Motor neuron (in vitro differentiated cells): ENCODE measurements at places on chromosomes 2 and 18. TPM values are rescaled to one million over a fixed set of nuclear protein-coding genes. Genes with fewer than 3 reads are reported as not detected.

The RAB6D gene
- 0.87 and 1.4 TPM in 2 replicates for total RNA-seq

The PRPF40A gene
- total RNA-seq, result 87.2 and 100 TPM in 2 replicates

The NBEAL1 gene
- total RNA-seq, result 9.0 and 12.8 TPM in 2 replicates

The CCDC93 gene
- 39.7 and 42.2 TPM in 2 replicates for total RNA-seq

The KCNG2 gene
- 0.17 and 0.27 TPM in 2 replicates for total RNA-seq

The HOXD12 gene
- total RNA-seq, result 0.13 TPM in 1 of 2 replicates, not detected in the other

The KCNJ13 gene
- total RNA-seq, result 5.6 and 5.7 TPM in 2 replicates

The SNTG2 gene
- total RNA-seq, result 1.2 and 1.3 TPM in 2 replicates

The ST6GAL2 gene
- 10.3 and 11.0 TPM in 2 replicates for total RNA-seq

- ATAC-seq, result no peak
Measured at GRCh38 chr2:126990605-126991532, 92.2 kb downstream of the TEX51 start.

DNA sequence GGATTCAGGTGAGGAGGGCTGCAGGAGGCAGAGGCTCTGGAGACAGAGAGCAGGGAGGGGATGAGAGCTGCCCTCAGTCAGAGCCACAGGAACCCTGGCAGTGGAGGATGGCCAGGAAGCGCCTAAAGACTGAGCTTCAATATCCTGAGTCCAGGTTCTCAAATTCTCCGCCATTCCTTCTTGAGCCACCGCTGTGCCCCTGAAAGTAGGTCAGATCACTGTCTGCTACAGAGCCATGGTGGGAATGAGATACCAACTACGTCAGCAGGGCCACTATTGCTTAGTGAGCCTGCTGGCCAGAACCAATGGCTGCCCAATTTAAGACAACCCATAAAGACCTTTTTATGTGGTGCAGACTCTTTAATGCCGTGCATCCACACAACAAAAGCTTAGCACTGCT, 155.5 kb downstream of the CTIF start:
- ATAC-seq, result no peak

DNA sequence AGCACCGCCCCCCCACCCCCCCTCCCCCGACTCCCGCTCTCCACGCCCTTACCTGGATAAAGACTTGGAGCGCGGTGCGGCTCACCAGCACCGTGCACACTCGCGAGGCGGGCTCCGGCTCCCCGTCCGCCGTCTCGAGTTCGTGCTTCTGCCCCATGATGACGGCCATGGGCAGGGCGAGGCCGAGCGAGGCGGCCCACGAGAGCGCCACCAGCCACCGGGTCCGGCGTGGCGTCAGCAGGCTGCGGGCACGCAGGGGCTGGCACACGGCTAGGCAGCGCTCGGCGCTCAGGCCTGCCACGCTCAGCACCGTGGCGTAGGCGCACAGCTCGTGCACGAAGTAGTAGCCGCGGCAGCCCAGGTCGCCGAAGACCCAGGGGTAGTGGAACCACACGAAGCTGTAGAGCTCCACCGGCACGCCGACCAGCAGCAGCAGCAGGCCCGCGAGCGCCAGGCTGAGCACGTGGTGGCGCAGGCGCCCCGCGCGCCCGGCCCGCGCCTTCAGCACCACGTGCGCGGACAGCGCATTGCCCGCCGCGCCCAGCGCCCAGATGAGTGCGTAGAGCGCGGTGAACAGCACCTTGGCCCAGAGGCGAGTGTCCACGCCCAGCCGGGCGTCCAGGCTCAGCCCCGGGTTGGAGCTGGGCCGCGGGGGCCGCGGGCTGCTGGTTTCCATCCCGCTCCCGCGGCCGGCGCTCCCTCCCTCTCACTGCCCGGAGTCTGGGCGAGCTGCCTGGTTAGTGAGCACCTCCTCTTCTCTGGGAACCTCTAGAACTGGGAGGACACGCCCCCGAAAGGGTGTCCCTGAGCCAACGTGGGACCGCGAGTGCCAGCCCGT, at the start of gene NTSR2:
NTSR2 (minus strand) TSS at position 742 of the 838 bp plus-strand sequence; CDS start at position 676, 66 bp downstream.
- ATAC-seq, result peak; percentile 97

DNA sequence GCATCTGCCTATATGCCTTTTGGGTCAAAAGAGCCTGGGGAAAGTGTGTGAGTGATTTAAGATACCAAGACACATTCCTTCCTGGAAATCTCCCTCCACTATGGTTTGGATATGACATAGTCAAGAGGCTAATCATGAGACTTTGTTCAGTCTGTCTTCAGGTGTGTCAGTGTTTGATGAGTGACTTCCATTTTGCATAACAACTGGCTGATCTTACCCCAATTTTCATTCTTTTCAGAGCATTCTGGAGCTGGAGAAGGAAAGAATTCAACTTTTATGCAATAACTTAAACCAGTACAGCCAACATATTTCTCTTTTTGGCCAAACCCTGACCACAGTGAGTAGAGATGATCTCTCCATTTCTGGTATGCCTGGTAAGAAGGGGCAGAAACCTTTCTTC, 39.4 kb downstream of the SPC25 start:
- no peak for ATAC-seq

DNA sequence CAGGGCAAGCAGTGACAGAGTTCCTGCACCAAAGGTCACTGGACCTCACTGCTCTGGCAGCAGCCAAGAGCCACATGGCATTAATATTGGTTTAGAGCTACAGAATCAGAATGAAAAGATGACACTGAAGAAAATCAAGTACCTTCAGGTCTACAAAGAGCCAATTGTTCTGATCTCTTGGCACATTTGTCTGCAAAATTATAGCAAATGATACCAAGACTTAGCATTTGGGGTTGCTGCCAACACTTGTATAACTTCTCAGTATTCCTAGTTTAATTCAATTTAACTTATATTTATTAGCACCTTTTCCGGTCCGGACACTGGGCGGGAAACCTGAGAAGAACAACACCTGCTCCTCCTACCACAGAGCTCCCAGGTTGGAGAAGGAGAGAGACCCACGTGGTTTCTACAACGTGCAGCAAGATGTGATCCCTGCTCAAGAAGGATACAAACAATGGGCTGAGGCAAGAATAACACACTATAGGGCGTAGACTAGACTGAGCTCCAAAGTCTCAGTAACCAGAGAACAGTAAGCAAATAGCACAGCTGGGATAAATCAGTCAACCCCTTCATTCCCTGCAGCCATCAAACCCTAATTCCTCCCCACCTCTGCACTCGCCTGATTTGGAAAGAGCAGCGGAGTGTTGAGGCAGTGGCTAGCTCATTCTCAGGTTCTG, 2.4 kb downstream of the LRRC30 start:
- ATAC-seq, result no peak

DNA sequence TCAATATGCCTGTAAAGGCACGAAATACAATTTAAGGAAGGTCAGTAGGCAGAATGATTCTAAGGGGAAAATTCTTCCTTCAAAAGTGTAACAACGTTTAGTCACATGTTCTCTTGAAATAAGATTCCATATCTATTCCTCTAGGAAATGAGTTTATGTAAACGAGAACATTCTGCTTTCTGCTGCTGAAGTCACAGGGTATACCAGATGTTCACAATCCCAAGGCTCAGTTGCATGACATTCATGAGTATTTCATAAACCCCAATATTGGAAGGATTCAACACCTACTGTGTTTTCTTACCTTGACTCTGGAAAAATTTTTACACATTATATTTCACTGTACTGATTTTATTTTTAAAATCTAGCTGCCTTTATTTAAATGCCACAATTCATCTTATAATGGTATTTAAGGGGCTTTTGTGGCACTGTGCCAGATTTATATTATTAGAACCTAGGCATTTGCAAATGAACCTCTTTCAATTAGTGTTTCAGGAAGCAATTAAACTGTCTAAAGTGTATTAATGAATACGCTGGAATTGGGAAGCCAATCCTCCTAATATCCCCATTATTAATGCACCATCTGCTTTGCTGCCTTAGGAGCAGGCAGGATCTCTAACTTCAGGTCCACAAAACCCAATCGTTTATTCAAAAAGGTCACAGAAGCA, 542.6 kb upstream of the KLHL29 start:
- ATAC-seq, result no peak

DNA sequence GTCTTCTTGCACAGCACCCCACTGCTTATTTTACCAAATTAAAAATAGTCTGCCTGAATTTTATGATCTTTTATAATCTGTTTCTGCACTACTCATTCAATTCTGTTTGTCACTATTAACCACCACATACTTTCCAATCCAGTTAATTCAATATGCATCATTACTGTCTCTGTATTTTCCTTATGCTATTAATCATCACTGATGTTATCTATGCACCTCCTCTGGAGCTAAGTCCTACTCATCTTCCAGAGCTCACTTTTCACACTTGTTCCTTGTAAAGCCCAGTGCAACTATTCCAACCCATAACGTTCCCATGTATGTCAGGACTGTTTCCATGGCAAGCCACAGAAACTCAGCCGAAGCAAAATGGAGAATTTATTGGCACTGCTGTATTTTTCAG, 713.6 kb downstream of the PLCL1 start:
- no peak for ATAC-seq

- peak; percentile 42 for ATAC-seq
Measured at GRCh38 chr2:160570376-160570775, 76.8 kb upstream of the RBMS1 start.

GRCh38 chr2:49569176-49569575, 414.9 kb upstream of the FSHR start:
- ATAC-seq, result no peak

- ATAC-seq, result no peak
Measured at GRCh38 chr2:176934869-176935415, 277.7 kb upstream of the HNRNPA3 start.

DNA sequence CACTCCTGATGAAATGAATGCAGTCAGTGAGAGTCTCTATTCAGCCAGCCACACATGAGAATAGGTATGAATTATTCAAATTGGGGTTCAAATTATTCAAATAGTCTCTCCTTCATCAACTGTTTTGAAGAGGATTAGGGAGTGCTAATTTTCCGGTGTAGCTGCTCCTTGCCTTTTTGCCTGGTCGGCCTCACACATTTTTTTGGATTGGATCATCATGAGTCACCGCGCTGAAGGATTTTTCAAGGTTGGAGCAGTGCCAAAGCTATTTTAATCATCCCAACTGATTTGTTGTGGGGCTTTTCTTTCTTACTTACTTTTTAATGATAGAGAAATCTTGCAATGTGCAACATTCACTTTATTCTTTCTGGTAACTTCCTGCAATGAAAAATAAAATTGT, 2.4 kb upstream of the DTNA start:
- ATAC-seq, result peak; percentile 7

DNA sequence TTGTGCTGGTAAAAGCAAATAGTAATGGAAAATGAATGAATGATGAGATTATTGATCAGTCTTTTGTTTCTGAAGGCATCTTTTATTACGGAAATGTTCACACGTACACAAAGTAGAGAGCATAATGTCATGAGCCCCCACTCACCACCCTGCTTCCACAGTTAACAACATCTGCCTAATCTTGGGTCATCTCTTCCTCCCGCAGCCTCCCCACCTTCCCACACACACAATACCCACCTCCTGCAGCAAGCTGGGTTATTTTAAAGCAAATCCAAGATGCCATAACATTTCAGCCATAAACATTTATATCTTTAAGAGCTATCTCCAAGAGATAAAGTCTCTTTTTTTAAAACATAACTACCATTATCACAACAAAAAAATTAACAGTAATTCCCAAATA, 36.3 kb downstream of the CYP27C1 start:
- ATAC-seq, result no peak

DNA sequence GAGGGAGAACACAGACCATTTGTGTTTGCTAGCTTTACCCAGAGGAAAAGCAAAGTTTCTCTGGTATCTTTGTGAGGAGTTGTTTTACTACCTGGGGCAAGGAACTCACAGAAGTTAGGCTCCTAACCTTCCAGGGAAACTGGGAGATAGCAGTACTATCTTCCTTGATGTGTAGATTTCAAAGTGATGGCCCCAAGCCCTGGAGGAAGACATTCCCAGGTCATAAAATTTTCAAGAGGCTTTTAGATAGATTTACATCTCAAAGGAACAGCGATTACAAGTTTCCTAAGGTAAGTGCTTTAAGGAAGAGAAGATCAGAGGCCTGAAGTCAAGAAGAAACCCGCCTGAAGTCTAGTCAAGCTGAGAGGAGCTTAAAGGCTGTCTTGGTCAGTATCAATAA, 1187.8 kb upstream of the TMEFF2 start:
- ATAC-seq, result no peak

DNA sequence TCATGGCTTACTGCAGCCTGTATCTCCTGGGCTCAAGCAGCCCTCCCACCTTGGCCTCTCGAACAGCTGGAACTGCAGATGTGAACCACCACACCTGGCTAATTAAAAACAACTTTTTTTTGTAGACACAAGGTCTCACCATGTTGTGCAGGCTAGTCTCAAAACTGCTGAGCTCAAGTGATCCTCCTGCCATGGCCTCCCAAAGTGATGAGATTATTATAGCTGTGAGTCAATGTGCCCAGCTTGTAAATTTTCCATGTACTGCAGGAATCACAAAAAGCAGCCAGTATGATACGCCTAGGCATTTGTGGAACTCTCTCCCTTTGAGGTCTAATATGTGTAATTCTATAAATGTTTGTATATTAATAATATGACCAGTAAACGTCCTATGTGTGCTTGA, 59.9 kb downstream of the MSH6 start:
- no peak for ATAC-seq

DNA sequence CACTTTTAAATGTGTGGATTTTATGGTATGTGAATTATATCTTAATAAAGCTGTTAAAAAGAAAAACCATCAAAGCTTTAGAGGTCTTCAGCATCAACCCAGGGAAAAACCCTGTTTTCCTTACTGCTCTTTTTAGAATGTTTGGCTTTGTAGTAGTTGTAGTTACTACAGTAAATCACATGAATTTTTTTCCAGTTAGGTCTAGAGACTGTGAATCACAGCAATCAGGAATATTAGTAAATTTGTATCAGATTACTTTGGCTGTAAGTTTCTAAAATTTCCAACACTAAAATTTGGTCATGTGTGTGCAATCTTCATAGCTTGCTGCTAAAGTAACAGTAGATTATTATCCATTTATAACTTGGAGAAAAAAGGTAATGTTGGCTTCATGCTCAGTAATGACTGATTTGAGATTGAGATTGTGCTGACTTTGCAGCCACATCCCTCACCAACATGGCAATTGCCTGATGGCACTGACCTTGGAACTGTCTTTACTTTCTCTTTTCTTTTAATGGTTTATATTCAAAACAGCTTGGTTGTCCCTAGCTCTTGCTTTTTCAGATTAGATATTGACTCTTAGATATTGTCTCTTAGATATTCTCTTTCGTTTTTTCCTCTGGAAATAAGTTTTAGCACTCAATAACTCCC, 41.1 kb downstream of the LCLAT1 start:
- ATAC-seq, result no peak

GRCh38 chr2:205053827-205054410, 508.6 kb downstream of the PARD3B start:
- ATAC-seq, result no peak

GRCh38 chr2:207895274-207895860, 125.7 kb upstream of the FZD5 start:
- ATAC-seq, result no peak

DNA sequence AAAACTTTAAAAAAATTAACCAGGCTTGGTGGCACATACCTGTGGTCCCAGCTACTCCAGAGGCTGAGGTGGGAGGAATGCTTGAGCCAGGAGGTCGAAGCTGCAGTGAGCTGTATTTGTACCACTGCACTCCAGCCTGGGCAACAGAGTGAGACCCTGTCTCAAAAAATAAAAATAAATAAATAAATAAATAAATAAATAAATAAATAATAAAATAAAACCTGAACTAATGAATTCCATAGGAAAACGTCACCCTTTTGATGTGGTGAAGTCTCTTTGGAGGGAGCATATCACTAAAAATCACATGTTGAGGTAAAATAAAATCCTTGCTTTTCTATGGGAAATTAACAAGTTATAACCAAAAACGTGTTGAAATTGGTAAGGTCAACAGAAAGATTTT, 29.6 kb upstream of the ITGAV start:
- no peak for ATAC-seq
